Stimulated activated CD4-positive, alpha-beta T cell treated with anti-CD3 and anti-CD28 coated beads, Interleukin-1b, Interleukin-23, amount 100 ng/mL, for 1 hour (primary cell): ENCODE measurements at places on chromosomes 16 and 17.

DNA sequence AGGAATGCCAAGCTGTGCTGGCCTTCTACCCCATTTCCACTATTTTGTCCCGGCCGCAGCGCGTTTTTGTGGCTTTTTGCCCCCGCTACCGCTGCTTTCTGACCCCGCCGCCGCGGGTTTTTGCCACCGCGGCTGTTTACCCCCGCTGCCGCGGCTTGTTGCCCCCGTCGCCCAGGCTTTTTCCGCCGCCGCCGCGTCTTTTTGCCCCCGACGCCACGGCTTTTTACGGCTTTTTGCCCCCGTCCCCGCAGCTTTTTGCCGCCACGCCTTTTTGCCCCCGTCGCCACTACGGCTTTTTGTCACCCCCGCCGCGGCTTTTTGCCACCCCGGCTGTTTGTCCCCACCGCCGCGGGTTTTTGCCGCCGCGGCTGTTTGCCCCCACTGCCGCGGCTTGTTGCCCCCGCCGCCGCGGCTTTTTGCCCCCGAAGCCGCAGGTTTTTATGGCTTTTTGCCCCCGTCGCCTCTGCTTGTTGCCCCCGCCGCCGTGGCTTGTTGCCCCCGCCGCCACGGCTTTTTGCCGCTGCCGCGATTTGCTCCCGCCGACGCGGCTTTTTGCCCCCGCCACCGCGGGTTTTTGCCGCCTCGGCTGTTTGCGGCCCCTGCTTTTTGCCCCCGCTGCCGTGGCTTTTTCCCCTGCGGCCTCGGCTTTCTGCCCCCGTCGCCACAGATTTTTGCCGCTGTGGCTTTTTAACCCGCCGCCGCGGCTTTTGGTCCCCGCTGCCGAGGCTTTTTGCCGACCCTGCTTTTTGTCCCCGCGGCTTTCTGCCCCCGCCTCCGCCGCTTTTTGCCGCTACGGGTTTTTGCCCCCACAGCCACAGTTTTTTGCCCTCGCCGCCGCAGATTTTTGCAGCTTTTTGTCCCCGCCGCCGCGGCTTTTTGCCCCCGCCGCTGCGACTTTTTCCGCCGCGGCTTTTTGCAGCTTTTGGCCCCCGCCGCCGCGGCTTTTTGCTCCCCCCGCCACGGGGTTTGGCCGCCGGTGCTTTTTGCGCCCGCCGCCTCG, 520.4 kb upstream of the WSB1 start:
- no peak for DNase-seq

- DNase-seq = no peak
Observed at GRCh38 chr16:47013910-47014309, 40.4 kb upstream of the DNAJA2 start.

GRCh38 chr17:13865650-13866049, 203.7 kb upstream of the COX10 start:
- no peak for DNase-seq

- DNase-seq = no peak
Observed at GRCh38 chr17:55163408-55163807, 101.4 kb upstream of the HLF start.

DNA sequence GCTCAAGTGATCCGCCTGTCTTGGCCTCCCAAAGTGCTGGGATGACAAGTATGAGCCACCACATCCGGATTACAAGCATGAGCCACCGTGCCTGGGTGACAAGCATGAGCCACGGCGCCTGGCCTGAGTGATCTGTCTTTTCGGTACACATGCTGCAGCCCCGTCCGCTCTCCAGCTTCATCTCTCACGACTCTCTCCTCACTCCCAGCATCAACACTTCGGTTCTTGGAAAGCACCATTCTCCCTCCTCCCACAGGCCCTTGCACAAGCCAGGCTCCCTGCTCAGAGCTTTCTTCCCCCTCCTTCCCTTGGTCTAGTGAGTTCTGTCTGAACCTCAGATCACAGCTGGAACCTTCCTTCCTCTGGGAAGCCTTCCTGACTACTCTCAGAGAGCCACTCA, 6.5 kb upstream of the NCBP3 start:
- DNase-seq = no peak

- no peak for DNase-seq
Observed at GRCh38 chr17:33611532-33611931, 318.4 kb upstream of the ASIC2 start.

GRCh38 chr16:9966569-9967157, 215.6 kb downstream of the GRIN2A start:
- DNase-seq = no peak

- peak; percentile 48 for DNase-seq
Observed at GRCh38 chr17:49230636-49231562, at the start of gene PHOSPHO1. PHOSPHO1 (minus strand) TSS chr17:49230787; CDS start chr17:49226691, 4,096 bp downstream.

- DNase-seq = no peak
Observed at GRCh38 chr17:10620823-10621222, 36.3 kb downstream of the MYH3 start.
